Stimulated activated CD4-positive, alpha-beta T cell treated with anti-CD3 and anti-CD28 coated beads, TNF-alpha, amount 100 ng/mL, for 1 hour (primary cell): ENCODE measurements at places on chromosomes 7 and 10.
A peak's percentile ranks its signal among the peaks of the same experiment; 100 is the strongest.

- DNase-seq, result no peak
Observed at GRCh38 chr7:23380556-23380955, 81.4 kb downstream of the MALSU1 start.

- DNase-seq, result no peak
Observed at GRCh38 chr10:12812571-12812970, 188.9 kb downstream of the CCDC3 start.

DNA sequence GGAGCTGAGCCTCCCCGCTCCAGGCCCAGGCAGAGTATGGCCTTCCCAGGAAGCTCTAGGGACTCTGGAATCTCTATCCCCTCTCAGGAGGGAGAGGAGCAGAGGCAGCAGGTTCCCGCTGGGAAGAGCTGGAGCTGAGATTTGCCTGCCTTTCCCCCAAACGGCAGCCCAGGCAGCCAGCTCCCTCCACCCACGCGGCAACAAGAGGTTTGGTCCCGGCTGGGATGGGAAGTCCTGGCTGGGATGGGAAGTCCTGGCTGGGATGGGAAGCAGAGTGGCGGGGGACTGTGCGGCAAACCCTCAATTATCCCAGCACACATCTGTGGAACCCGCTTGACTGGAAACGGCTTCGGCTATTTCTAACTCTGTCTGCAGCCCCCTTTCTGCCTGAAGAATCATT is 223.0 kb downstream of the ELFN1 start:
- no peak for DNase-seq

GRCh38 chr7:151368136-151368571 is 26.5 kb downstream of the NUB1 start:
- peak; percentile 59 for DNase-seq

DNA sequence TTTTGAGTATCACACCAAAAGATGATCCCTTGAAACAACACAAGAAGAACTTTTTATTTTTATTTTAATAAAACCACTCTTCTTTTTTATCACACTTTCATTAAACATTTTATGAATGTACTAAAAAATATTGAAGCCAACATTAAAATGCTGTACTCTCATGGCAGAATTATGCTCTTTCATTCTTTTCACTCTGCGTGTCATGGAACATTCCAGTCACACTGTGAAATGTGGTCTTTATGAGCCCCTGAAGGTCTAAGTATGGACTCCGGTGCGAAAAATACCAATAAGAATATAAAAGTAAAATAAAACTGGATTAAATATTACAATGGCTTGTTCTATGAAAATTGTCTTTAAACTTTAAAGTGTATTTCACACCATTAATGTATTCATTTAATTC is 148.4 kb downstream of the TMEM26 start:
- no peak for DNase-seq

GRCh38 chr7:22628112-22628511 is 98.9 kb upstream of the IL6 start:
- no peak for DNase-seq

GRCh38 chr7:135558881-135559280 is 1.2 kb downstream of the NUP205 start:
- no peak for DNase-seq

- no peak for DNase-seq
Observed at GRCh38 chr7:2048006-2048405, 184.7 kb downstream of the MAD1L1 start.
